ENCODE measurements at places on chromosomes 16 and 17.

DNA sequence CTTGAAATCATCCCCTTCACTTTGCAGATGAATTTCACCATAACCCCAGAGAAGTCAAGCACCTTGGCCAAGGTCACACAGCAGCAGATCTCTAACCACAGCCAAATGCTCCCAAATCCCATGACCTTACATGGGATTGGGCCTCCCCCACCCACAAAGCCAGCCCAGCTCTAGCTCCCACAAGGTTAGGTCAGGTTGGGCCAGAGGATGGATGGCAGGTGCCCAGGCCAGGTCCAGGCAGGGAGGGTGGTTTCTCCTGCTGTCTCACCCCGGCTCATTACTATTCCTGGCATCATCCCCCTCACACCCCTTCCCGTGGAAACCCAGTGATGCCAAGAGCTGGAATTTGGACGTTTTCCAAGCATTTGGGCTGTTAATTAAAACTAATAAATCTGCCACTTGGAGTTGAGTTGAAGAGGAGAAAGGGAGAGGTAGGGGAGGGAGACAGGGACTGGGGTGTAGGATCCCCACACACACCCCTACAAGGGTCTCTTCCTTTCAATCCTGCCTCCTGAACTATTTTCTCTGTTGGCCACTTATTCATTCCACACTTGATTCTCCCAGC is 181.6 kb downstream of the TMEM132E start:
- no peak for DNase-seq

GRCh38 chr17:18139949-18140348 is 31.4 kb downstream of the MYO15A start:
- no peak for DNase-seq

- no peak for DNase-seq
Observed at GRCh38 chr17:57672971-57673370, 72.1 kb downstream of the CCDC182 start.

- no peak for DNase-seq
Observed at GRCh38 chr17:1089915-1090314, 89.9 kb downstream of the ABR start.

GRCh38 chr17:41882756-41883155 is 17.5 kb upstream of the KLHL11 start:
- no peak for DNase-seq

GRCh38 chr16:890217-890616 is 80.6 kb downstream of the LMF1 start:
- DNase-seq, result no peak

- no peak for DNase-seq
Observed at GRCh38 chr16:83913245-83913633, 14.3 kb downstream of the MLYCD start.

- DNase-seq, result no peak
Observed at GRCh38 chr17:81480140-81481072, 32.2 kb downstream of the ACTG1 start.

DNA sequence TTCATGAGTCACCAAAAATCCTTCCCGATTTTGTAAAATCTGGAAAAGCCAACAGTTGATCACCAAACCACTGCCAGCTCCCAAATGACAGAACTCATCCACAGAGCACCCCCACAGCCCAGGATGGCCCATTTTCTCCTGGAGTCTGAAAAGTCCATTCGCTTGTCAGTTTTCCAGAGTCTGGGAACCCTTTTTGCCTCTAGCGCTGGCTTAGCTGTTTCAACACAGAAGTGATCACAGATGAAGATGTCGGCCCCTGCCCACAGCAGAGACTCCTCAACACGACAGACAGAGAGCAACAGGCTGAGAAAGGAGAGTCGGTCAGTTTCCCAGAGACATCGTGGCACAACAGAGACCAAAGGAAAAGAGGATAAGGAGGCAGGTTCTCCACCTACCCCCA is 66.4 kb downstream of the NXN start:
- no peak for DNase-seq

DNA sequence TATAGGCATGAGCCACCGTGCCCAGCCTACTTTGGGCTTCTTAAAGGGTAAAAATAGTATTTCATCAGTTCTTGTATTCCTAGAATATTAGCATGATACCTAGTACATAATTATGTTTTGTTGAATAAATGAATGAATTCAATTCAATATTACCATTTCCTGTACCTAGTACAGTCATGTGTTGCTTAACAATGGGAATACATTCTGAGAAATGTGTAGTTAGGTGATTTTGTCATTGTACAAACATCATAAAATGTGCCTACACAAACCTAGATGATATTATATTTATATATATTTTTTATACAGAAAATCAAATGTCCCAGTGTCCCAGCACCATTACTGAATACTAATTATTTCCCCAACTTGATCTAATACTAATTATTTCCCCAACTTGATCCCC is 85.6 kb upstream of the HAS3 start:
- no peak for DNase-seq

DNA sequence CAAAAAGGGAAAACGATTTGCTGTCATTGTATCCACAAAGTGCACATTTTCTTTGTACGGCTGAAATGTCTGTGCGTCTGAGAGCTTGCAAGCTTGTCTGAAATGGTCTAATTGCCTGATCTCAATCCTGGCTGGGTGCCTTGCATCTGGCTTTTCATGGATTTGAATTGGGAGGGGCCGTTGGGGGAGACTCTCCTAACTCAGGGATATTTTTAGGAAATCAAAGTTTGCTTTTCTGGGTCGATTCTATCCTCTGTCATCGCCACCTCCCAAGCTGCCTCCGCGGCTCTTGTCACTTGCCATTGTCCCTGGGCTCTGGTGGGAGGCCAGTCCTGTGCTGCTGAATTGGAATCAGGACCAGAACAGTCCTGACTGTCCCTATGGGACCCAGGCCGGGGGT is 33.3 kb upstream of the MGAT5B start:
- no peak for DNase-seq

GRCh38 chr17:20955427-20956323 is 87.1 kb downstream of the USP22 start:
- DNase-seq, result no peak

GRCh38 chr17:67055811-67056745 is 11.7 kb downstream of the CACNG1 start:
- no peak for DNase-seq

DNA sequence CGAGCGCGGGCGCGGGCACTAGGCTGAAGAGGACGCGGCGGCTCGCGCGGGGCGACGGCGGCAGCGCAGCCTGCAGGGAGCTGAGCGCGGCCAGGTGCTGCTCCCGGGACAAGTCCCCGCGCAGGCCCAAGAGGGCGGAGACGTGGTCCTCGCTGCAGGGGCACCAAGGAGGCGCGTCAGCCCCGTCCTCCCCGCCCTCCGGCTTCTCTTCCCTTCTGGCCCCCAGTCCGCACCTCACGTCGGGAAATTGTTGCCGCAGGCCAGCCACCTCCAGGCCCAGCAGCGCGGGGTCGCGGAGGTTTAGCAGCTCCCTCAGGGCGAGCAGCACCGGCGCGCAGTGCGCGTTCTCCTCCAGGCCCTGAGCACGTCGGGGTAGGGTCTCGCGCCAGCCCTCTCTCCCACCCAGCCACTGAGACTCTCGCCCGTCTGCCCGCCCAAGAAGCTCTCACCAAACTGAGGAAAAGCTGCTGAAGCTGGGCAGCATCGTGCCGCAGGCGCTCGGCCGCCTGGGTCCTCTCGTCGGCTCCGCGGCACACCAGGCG is 761 bp upstream of the MATCAP1 start:
- no peak for DNase-seq

DNA sequence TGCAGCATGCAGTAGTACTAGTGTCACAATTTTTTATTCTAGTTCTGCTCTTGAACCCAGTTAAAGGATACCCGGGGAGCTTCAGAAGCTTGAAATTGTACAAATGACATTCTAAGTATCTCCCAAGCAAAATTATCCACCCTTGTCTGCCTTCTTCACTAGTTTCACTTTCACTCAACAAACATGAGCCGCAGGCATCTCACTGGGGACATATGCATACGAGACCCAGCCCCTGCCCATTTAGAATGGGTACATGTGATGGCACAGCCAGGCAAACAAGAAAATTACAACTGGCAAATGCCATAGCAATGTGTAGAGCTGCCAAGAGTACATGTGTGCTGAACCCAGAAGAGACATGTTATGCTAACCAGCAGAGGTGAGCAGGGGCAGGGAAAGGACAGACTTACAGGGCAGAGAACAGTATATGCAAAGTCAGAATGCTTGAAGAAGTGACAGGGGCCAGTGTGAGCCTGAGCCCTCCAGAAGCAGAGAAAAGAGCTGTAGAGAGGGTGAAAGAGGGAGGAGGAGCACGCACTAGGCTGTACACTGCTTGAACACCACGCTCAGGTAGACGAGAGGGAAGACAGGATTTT is 8.3 kb downstream of the GINS2 start:
- no peak for DNase-seq

DNA sequence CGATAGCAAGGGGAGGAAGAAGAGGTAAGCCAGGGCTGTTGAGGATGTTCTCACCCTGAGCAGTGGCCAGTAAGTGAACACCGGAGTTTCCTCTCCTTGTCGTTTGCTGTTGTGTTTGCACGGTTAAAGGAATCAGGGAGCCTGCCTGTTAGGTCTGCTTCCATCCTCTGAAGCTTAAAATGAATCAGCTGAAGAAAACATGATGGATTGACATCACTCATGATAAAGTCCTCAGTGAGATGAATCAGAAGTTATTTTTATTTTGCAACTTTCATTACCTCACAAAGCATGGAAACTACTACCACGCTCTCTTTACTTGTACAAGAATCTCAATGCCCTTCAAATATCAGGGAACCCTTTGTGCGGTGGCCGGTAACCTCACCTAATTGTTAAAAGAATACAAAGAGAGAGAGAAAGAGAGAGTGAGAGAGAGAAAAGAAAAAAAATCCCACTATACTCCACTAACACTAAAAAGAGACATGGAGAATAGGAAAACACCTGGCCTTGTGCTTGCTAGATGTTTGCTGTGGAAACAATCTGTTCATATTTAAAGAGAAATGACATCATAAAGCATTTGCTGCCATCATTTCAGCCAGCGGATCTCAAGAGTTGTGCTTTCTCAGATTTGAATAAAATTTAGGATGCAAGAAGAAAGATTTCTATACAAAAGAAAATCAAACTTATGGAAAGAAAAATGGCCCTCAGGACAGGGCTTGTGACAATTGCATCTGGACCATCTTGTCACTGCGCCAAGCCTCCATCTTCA is 441.6 kb upstream of the SALL1 start:
- DNase-seq, result no peak

DNA sequence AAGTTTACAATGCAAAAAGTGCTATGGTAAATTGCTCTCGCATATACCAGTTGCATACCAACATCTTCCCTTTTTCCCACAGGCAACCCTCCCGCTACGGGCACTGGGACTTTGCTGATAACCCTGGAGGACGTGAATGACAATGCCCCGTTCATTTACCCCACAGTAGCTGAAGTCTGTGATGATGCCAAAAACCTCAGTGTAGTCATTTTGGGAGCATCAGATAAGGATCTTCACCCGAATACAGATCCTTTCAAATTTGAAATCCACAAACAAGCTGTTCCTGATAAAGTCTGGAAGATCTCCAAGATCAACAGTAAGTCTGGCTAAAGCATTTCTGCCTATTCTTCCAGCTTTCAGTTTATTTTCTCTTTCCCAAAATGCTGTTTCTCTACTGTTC is 27.9 kb upstream of the HSBP1 start:
- DNase-seq, result no peak

DNA sequence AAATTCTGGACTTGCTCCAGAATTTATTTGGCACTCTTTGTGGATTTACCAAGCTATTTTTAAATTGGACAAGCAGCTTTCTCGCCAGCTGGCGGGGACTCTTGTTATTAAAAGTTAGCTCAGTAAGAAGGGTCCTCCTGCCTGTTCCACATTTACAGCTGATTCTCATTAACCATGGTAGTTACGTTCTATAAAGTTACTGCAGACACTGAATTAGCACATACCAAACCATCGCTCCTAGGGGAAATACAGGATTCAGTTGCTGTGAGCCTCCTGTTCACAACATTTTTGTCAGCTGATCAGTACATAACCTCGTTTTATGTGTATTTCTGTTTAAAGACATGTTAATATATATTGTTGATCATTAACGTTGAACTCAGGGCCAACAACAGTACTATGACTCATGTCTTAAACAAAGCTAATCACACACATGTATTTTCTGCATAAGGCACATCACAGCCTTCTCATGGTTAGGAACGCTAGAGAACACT is 4.2 kb downstream of the LDAF1 start:
- DNase-seq, result no peak
